ENCODE measurements at places on chromosomes 16 and 17.

DNA sequence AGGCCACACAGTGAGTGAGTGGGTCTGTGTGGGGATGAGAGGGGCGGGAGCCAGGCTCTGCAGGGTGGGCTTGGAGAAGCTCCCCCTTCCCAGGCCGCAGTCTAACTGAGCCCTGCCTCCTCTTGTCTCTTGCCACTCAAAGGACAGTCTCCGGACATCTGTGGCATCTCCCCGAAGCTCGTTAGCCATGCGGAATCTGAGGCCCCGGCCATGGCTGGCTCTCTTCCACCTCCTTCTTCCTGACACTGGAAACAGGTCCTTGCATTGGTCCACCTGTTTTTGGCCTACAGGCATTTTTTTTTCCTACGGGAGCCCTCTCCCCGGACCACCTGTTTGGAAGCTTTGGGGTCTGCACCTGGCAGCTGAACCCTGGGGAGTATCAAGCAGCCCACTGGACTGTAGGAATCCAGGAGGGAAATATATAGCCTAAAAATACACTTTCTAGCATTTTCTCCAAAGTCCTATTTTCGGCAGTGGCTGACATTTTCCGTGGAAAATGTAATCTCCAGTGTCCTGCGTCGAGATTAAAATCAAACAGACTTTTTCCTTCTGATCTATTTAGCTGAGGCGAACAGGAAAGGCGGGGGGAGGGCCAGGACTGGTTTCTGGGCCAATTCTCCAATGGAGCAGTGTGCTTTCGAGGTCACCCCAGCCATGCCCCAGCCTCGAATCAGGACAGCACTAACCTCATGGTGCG is 9.1 kb downstream of the ATP2A3 start:
- H3K27ac ChIP-seq, result no peak overlapping the region
- peaks cover 11% of the 10 kb centered on the region for H3K4me1 ChIP-seq
- no peaks in the 10 kb centered on the region for H3K27me3 ChIP-seq
- DNase-seq, result no peak
- H3K36me3 ChIP-seq, result peaks cover 59% of the 10 kb centered on the region

- peaks cover 62% of the 10 kb centered on the region for H3K4me1 ChIP-seq
- no peaks in the 10 kb centered on the region for H3K27me3 ChIP-seq
- DNase-seq, result peak; percentile 45
- H3K4me3 ChIP-seq, result peak overlapping the region; percentile 99
- peak overlapping the region; percentile 94 for H3K27ac ChIP-seq
These were observed 742 bp downstream of the PFN1 start for GRCh38 chr17:4947411-4948165.

- H3K27ac ChIP-seq, result no peak overlapping the region
- H3K27me3 ChIP-seq, result no peaks in the 10 kb centered on the region
- no peak overlapping the region for H3K4me3 ChIP-seq
- H3K36me3 ChIP-seq, result no peaks in the 10 kb centered on the region
- no peak for DNase-seq
These were observed 45.6 kb downstream of the ANKRD11 start for GRCh38 chr16:89444728-89445127.

DNA sequence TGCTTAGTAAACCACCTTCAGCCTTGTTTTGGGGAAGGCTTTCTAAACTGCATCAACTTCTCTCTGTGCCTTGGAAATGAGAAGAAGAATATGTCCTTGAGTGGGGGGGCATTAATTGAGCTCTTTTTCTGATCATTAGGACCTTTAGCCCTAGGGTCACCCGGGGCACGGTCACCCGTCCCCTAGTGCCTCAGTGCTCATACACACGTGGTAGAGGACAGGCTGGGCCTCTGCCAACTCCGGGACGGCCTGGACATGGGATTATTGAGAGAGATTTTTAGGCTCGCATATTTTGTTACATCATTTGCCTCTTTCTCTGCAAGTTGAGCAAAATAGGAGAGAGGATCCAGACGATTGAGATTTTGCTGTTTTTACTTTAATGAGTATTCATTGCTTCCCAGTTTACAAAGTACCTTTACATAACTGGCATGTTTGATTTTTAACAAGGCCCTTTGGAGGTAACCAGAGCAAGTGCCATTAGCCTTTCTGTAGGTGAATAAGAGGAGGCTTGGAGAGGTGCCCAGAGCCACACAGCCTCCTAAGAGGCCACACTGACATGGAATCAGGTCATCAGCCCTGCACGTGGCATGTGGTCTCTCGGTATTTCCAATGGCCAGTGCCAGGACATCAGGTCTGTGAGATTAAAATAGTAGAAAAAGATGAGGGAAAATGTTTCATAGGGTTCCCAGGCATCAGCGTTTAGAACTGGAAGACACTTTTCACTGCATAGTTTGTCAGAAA is 11.1 kb downstream of the PMM2 start:
- DNase-seq, result no peak
- no peak overlapping the region for H3K4me3 ChIP-seq
- H3K4me1 ChIP-seq, result no peaks in the 10 kb centered on the region
- H3K36me3 ChIP-seq, result peaks cover 84% of the 10 kb centered on the region
- no peaks in the 10 kb centered on the region for H3K27me3 ChIP-seq

DNA sequence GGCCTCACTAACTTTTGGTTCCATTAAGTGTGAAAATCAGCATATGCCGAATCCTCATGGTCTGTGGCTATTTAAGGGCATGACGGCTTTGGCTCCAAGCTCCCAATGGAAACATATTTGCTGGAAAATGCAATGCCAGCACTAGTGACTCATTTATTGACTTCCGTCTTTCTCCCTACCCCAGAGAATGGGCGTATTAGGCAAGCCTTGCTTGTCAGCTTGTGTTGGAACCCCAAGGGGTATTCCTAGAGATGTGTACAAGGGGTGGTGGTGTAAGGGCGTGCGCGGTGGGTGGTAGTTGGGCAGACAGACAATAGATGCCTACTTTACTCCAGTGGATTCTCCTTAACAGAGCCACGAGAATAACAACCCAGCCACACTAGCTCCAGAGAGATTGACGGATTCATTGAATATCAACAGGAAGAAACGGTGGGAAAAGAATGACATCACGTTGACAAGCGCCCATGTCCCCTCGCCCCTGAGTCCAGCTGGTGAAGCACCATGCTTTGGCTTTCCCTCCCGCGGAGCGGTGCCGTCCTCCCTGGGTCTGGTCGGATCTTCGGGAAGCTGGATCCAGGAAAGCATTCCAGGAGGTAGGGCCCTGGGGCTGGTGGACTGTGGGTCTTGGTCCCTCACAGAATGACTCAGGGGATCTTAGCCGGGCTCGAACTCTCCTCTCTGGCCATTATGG is 10.3 kb downstream of the CD300LB start:
- H3K4me3 ChIP-seq, result no peak overlapping the region
- no peak overlapping the region for H3K27ac ChIP-seq
- no peaks in the 10 kb centered on the region for H3K4me1 ChIP-seq
- H3K27me3 ChIP-seq, result peaks cover 3% of the 10 kb centered on the region
- no peak for DNase-seq

- no peak for DNase-seq
- no peak overlapping the region for H3K4me3 ChIP-seq
- no peak overlapping the region for H3K27ac ChIP-seq
- H3K27me3 ChIP-seq, result no peaks in the 10 kb centered on the region
These were observed 15.4 kb downstream of the CUEDC1 start for GRCh38 chr17:57939797-57940196.

- no peaks in the 10 kb centered on the region for H3K27me3 ChIP-seq
- DNase-seq, result no peak
- H3K27ac ChIP-seq, result no peak overlapping the region
- no peaks in the 10 kb centered on the region for H3K36me3 ChIP-seq
These were observed 8.0 kb upstream of the AKTIP start for GRCh38 chr16:53511084-53511402.

- H3K27me3 ChIP-seq, result no peaks in the 10 kb centered on the region
- no peak for DNase-seq
- no peak overlapping the region for H3K4me3 ChIP-seq
- peaks cover 27% of the 10 kb centered on the region for H3K36me3 ChIP-seq
These were observed 7.7 kb downstream of the CEP20 start for GRCh38 chr16:15880434-15881308.

GRCh38 chr16:87966064-87966645 is 14.9 kb downstream of the BANP start:
- H3K27ac ChIP-seq, result no peak overlapping the region
- peaks cover 3% of the 10 kb centered on the region for H3K36me3 ChIP-seq
- no peak overlapping the region for H3K4me3 ChIP-seq
- no peaks in the 10 kb centered on the region for H3K27me3 ChIP-seq
- peaks cover 4% of the 10 kb centered on the region for H3K4me1 ChIP-seq
- no peak for DNase-seq

DNA sequence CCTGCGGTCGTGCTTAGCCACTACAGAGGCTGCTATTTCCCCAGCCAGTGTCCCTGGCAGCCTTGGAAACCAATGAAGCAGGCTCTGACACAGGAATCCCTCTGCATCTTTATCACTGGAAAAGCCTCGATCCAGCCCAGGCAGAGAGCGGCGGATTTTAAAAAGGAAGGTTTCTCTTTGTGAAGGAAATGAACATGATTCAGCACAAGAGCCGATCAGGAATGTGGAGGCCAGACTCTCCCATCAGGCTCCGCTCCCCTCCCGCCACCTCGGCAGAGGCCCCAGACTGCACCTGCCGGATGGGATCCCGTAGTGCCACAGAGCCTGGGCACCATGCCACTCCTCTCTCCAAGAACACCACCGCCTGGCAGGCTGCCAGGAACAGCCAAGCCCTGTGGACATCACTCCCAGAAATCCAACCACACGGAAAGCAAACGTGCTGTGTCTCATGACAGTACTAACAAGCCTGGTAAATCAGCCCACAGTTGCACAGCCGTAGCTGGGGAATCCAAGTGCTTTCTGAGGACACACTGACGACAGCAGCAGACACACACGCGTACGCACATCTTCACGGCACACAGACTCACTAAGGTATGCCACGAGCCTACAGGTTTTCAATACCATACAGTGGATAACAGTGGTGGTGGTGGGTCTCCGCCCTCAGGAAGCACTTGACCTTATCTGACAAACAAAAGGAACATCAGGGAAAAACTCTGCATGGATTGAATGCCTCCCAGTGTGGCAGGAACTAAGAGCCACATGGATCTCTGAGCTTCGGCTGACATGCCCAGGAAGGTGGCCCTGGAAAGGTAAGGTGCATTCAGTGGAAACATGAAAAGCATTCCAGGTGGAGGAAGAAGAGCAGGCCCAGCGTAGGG is 5.4 kb downstream of the LRRC75A start:
- no peak for DNase-seq
- no peak overlapping the region for H3K27ac ChIP-seq
- no peaks in the 10 kb centered on the region for H3K36me3 ChIP-seq
- H3K4me1 ChIP-seq, result peaks cover 7% of the 10 kb centered on the region
- H3K27me3 ChIP-seq, result no peaks in the 10 kb centered on the region

DNA sequence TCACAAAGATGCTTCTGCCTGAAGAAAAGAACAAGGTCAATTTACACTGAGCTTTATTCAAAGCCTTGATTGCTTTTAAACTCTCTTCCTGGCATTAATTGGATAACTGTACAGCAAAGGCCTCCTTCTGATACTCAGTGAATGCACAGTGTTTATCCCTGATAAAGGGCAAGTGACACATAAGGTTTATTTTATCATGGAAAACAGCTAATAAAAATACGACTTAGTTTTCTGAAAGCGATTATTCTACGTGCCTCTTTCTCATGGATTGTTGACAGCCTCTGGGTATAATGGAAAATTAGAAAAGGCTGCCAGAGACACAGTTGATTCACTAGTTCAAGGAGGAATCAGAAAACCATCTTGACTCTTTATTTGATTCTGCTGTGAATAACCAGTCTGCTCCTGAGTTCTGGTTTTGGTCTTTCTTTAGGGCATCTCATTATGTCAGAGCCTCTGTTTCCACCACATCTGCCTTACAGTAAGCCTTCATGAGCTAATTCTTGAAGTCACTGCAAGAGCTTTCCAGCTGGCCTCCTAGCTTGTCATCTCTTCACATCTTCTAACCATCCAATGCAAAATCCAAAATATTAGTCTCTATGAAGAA is 212.9 kb downstream of the CNTNAP4 start:
- H3K4me1 ChIP-seq, result no peaks in the 10 kb centered on the region
- H3K27ac ChIP-seq, result no peak overlapping the region
- H3K36me3 ChIP-seq, result no peaks in the 10 kb centered on the region
- no peak overlapping the region for H3K4me3 ChIP-seq
- no peak for DNase-seq
